Spleen (tissue), 13 donors: ENCODE measurements at places on chromosomes 16 and 17. TPM values are rescaled to one million over a fixed set of nuclear protein-coding genes. Genes with fewer than 3 reads are reported as not detected.

ETV4 gene
- total RNA-seq = 0.97 TPM

DNA sequence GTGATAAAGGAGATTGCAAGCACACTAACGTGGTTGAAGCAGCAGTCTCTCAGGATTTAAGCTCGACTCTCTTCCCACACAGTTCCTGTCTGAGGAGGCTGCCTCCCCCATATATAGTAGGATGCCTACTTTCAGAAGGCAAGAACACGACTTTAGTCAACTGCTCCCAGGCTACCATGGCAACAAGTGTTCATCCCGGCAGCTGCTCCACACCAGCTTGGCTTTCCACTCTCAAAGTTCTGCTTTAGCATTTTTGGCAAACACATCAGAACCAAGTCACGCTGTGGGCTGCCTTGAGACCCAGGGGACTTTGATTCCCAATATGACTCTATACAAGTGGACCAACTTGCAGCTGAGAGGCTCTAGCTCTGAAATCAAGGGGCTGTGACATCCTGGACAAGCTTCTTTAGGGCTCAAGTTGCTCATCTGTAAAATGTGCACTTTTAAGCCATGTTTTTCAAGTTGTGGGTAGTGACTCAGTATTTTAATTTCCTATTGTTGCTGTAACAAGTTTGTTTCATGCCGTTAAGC is 16.5 kb downstream of the ZP2 start:
- no peak overlapping the region for H3K27ac ChIP-seq
- no peak for DNase-seq
- no peak overlapping the region for H3K4me3 ChIP-seq
- peaks cover 9% of the 10 kb centered on the region for H3K27me3 ChIP-seq
- no peaks in the 10 kb centered on the region for H3K36me3 ChIP-seq
- no peaks in the 10 kb centered on the region for H3K4me1 ChIP-seq

DNA sequence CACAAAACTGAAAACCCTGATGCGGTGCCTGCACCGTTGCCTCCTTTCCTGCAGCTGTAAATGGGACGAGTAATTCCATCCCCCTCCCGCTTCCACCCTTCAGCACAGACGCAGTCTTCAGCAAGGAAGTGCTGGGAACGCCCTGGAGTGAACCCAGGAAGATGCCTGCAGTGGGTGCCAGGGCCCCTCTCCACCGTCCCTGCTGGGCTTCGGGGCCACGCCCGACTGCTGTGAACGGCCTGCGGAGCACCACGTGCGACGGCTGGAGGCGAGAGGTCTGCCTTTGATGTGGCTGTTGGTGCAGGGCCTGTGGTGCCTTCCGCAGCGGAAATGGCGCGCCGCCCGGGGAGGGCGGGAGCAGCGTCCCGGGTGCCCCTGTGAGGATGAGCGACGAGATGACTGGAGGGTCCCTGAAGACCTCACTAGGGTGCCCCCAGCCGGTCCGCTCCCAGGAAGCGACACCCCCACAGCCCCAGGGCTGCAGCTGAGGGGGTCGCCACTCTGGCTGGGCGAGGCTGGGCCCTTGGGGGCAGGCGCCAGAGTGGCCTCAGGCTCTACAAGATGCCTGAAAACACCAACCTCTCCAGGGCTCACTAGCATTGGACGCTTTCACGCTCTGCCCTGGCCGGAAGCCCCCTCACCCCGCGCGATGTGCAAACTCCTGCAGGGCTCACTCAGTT is 749 bp upstream of the MC1R start:
- H3K27ac ChIP-seq = peak overlapping the region; percentile 69
- H3K4me1 ChIP-seq = peaks cover 52% of the 10 kb centered on the region
- H3K27me3 ChIP-seq = peaks cover 50% of the 10 kb centered on the region

- no peak overlapping the region for H3K4me3 ChIP-seq
- no peak for DNase-seq
- H3K4me1 ChIP-seq = peaks cover 18% of the 10 kb centered on the region
- no peaks in the 10 kb centered on the region for H3K36me3 ChIP-seq
Measured at GRCh38 chr17:4436381-4436780, 2.6 kb downstream of the SPNS3 start.

DNA sequence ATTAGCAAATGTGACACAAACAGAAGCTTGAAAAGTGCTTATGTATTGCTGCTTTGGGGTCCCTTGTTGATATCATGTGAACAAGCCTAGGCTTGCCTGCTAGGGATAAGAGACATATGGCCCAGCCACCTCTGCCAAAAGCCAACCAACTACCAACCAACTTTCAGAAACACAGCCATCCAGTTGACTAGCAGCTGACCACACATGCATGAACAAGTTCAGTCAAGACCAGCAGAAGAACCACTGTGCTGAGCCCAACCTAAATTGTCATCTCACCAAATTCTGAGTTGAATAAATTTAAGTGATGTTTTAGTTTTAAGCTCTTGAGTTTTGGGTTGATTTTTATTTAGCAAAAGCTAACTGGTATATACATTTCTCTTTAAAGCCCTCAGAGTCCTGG is 3.5 kb downstream of the ERN2 start:
- peak; percentile 6 for DNase-seq
- H3K27me3 ChIP-seq = peaks cover 65% of the 10 kb centered on the region
- H3K4me3 ChIP-seq = no peak overlapping the region
- H3K4me1 ChIP-seq = no peaks in the 10 kb centered on the region
